ENCODE measurements at places on chromosomes 13 and 19.
A peak's percentile ranks its signal among the peaks of the same experiment; 100 is the strongest.

DNA sequence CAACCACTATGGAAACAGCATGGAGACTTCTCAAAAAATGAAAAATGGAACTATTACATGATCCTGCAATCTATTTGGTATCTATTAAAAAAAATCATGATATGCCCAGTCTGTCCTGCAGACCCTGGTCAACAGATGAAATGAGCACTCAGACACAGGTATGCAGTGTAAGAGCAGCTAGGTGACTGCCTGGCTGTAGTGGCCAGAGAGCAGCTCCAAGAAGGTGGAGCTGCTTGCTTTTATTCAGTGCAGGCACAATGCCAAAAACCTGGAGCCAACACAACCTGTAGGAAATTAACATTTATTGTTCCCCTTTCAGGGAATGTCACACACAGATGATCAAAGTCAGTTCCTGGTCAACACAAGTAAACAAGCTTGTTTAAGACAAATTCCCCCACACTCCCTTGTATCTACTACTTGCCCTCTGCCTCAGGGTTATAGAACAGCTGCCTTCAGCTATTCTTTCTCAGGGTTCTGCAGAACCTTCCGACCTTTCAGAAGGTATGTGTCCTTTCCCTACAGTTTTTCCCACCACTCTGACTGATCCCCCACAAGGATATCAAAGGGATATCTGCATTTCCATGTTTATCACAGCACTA, 933.7 kb upstream of the SLITRK5 start:
- DNase-seq, result no peak

DNA sequence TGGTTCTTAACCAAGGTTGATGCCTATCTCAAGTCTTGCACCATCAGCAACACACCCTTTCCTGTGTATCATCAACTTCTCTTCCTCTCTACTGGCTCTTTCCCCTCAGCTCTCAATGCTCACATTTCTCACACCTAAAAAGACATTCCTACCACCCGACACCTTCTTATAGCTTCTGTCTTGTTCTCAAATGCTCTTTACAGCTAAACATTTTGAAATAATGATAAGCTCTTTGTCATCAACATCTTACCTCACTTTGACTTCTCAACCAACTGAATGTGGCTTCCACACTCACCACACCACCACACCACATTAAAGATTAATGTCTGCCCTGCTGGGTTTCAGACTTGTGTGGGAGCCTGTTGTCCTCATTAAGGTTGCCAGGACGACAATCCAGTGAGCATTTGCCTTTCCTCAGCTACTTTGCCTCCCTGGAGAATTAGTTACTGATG, 67.8 kb downstream of the RXFP2 start:
- DNase-seq, result peak; percentile 7

GRCh38 chr13:84044805-84045204, 162.5 kb upstream of the SLITRK1 start:
- no peak for DNase-seq

DNA sequence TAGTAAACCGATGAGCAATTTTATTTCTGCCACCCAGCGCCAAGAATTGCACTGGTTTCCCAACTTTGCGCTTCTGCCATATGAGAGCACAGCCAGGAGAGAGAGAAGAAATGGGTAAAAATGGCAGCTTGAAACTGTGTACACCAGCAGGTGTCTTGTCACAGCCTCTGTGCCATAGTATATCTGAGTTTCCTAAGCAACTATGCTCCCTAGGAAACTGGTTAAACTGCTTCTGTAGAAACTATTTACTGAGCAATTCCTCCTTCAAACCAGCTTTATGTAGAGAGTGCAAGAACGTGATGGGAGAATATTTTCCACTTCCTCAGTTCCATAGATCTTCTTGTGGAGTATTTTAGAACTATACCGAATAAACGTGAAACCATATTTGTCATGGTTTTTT, 1361.3 kb downstream of the PCDH9 start:
- no peak for DNase-seq

- DNase-seq, result no peak
Observed at GRCh38 chr19:17370026-17370587, 7.0 kb downstream of the PLVAP start.

- DNase-seq, result no peak
Observed at GRCh38 chr19:32397671-32398101, 7.9 kb upstream of the DPY19L3 start.

DNA sequence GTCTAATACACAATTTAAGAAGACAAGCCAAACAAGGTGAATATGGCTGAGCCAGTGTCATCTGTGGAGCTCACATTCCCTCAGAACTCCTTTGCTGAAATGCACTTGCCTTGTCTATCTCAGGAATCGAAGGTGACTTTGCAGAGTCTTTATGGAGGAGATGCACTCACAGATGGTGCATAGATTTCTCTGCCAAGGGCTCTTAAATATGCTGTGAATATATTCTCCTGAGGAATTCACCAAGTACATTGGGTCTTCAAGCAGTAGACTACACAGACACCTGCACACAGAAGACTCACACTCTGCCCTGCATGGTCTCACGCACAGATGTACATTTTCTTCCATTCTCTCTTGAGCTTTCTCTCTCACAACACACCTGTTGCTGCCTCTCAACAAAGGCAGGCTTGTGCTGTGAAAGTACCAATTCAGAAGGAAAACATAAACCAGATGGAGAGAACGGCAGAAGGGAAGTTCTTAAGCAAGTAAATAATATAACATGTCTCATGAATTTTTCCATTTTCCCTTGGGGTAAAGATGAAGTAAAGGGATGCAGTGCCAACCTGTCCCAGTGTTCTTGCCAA, 174.7 kb downstream of the DLEU7 start:
- DNase-seq, result no peak

DNA sequence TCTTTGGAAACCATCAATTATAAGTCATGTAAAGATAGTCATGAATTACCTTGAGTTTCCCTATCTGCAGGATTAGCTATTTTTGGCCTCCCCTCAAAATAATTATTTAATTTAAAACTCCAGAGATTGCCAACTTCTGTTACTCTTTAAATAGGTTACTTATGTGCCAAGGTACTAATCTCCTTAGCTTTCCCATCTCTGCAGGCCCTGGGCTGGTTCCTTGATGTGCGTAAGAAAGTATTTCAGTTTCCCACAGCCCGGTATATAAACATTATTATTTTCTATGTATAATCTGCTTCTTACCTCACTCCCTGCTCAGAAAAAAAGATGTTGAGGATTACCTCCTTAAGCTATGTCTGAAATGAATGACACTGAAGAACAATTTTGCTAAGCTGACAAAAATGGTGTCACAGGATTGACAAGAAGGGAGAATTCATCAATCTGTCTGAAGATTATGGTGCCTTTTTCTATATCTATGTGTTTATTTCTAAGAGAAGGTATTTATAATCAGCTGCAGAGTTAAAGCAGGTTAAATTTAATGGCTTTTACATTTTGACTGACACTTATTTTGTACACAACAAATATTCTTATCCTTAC, 1697.2 kb upstream of the PCDH20 start:
- DNase-seq, result no peak
